Sigmoid colon (tissue), 7 donors: ENCODE measurements at places on chromosomes 7 and 10. TPM values are rescaled to one million over a fixed set of nuclear protein-coding genes. Genes with fewer than 3 reads are reported as not detected.

The FZD8 gene
- 15.8 TPM for total RNA-seq

The MCM10 gene
- not detected for total RNA-seq

The NCF1 gene
- total RNA-seq: 1.2 TPM

GRCh38 chr7:128842674-128843641 is 12.8 kb downstream of the FLNC start:
- H3K4me1 ChIP-seq: peaks cover 15% of the 10 kb centered on the region
- H3K4me3 ChIP-seq: no peak overlapping the region
- H3K36me3 ChIP-seq: peaks cover 99% of the 10 kb centered on the region
- H3K27me3 ChIP-seq: no peaks in the 10 kb centered on the region
- DNase-seq: no peak
- peak overlapping the region; percentile 98 for H3K27ac ChIP-seq

DNA sequence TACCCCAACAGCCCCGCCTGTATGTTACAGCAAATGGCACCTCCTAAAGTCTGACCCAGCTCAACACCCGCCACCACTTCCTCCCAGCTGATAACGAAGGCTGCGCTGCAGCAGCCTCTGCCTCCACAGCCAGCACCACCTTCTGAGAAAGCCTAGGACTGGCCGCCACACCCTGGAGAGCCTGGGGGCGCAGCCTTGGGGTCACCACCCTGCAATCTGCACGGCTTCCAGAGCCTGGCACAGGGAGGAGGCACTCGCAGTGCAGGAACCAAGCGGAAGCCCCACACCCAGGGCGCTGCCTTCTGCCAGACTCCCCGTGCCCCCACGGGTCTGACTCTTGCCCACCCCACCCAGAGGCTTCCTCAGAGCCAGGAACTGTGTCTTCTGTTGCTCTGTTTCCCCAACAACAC is 112.5 kb downstream of the MAD1L1 start:
- no peaks in the 10 kb centered on the region for H3K36me3 ChIP-seq
- DNase-seq: no peak
- no peak overlapping the region for H3K4me3 ChIP-seq
- H3K4me1 ChIP-seq: peaks cover 31% of the 10 kb centered on the region

The SLC26A5 gene
- not detected for total RNA-seq
